ENCODE measurements at places on chromosomes 3 and 15.

DNA sequence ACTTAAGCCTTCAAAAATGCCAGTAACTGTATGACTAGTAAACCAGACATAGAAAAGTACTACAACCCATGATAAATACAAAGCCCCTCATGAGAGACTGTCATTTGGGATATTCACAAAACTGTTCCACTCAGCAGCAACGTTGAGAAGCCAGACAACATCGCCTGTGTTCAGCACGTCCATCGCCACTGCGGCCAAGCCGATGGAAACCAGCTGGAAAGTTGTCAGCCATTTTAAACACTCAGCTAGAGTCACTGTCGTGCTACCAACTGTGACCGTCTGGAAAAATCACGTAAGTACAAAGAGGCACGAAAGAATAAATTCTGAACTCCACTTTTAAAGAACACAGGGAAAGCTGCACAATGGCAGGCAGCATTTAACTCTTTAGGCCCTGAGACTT is 340.7 kb upstream of the WNT5A start:
- no peak for DNase-seq

- no peak for DNase-seq
Observed at GRCh38 chr15:80703081-80703480, 8.0 kb downstream of the ABHD17C start.

DNA sequence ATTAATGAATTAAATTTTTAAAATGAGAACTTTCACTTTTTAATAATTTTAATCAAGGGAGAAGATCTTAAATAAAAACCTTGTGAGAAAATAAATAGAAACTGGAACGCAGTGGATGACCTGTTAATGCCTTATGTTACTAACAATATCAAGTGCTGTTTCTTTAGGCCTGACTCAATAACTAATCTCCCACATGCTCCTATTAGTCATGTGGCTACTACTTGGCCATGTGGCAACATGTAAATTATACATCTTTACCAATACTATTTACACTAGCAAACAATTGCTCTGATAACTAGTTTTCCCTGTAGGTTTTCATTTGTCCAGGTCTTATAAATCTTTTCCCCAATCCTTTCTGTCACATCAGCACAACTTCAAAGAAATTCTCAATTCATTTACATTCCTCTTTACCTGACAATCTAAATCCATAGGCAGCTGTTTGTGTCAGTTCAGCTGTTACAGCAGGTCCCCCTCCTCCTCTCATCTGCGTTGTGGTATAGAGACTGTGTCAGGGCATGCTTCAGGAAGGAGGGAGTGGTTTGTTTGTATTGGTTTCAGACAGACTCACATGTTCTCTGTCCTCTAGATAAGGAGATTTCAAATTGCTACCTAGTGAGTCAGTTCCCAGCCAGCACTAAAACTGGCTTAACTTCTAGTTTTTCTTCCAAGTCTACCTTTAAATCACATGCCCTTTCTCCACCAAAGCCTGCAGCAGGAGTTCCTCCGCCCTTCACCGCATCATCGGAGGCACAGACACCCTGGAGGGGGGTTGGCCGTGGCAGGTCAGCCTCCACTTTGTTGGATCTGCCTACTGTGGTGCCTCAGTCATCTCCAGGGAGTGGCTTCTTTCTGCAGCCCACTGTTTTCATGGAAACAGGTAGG is 11.3 kb upstream of the C3orf52 start:
- no peak for DNase-seq

DNA sequence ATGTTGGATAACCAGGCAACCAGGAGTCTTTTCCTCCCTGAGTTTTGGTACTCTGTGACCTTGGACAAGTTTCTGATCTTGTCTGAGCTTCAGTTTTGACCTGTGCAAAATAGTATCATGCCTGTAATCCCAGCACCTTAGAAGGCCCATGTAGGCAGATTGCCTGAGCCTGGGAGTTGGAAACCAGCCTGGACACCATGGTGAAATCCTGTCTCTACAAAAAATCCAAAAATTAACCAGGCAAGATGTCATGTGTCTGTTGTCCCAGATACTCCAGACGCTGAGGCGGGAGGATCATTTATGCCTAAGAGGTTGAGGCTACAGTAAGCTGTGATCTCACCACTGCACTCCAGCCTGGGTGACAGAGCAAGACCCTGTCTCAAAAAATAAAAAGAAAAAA is 114.8 kb downstream of the IL12A start:
- no peak for DNase-seq

GRCh38 chr3:98735761-98736269 is 27.3 kb upstream of the ST3GAL6 start:
- no peak for DNase-seq

DNA sequence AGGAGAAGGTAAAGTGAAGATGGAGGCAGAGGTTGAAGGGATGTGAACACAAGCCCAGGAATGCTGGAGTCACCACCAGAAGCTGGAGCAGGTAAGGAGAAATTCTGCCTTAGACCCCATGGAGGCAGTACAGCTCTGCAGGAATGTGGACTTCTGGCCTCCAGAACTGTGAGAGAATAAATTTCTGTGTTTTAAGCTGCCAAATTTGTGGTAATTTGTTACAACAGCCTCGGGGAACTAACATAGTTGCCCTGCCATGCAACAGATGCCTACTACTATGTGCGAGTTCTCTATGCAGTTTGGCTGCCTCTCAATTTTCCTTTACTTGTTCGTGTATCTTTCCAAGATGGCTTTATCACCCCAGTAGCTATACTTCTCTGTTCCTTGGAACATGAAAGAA is 394.1 kb downstream of the TUSC7 start:
- no peak for DNase-seq

GRCh38 chr3:57892423-57892822 is 115.8 kb upstream of the FLNB start:
- no peak for DNase-seq

GRCh38 chr15:96424674-96425073 is 94.2 kb downstream of the NR2F2 start:
- no peak for DNase-seq

DNA sequence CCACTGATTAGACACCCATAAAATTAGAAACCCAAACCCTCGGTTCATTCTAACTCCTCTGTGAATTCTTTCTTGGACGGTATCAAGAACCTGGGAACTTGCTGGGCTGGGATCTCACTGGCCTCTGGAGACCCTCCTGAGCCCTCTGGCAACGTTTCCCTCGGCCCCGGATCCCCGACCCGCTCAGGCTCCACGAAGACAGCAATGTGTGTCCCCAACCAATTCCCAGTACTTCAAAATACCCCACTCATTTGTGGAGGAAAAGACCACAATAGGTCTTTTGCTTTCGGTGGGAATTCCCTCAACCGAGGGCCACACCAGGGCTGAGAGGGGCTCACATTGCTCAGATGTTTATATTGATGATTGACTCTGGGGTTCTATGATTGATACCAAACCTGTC is 117.9 kb upstream of the PRR20G start:
- DNase-seq, result no peak

DNA sequence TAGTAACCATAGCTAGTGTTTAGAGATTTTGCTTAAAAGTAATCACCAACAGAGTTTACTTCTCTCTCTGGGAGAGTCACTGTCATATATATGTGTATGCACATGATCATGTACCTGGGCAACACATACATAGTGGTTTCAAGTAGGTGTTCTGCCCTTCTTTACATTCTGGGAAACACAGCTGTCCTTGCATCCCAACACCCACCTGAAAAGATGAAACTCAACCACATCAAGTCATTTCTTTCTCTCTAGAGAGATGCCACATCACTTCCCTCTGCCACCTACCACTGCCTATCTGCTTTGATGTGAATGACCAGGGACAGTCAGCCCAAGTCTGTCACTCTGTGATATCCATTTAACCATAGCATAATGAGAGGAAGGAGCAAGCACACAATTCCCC is 155.8 kb upstream of the GADL1 start:
- DNase-seq, result no peak

- DNase-seq, result no peak
Observed at GRCh38 chr15:43361313-43361903, 9.4 kb downstream of the ZSCAN29 start.

DNA sequence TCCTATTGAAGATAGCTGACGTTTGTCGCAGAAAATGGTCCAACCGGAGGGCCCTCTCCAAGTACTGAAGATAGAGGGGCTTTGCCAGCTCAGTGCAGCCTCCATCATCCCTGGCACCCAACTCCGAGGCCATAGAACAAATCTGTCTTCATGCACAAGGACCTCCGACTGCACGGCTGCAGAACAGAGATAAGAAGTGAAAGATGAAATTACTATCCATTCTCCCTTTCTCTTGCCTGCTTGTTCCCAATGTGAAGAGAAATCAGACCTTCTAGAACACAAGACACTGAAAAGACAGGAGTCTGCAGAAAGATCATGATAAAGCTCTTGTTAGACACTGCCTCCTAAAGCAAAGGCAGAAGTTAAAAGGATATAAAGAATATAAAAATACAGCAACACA is 19.9 kb downstream of the INO80 start:
- no peak for DNase-seq

DNA sequence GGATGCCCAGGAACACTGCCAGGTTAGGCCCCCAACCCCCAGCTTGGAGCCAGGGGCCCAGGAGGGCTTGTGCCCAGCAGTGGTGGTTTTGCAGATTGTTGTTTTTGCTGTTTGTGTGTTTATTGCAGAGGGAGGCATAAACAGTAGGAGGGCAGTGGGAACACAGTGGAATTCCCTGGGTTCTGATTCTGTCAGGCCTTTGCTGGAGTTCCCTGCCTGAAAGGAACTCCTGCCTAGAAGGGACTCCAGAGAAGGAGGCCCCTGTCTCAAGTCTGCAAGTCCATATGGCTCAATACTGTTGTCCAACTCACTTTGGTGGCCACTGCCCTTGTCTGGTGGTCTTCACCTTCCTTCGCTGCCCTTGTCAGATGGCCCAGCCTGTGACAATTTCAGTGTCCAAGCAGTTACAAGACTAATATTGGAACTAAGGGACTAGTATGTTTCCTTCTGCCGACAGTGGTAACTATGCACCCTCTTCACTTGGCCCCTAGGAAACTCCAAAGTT is 47.4 kb upstream of the RAB6B start:
- DNase-seq, result no peak

DNA sequence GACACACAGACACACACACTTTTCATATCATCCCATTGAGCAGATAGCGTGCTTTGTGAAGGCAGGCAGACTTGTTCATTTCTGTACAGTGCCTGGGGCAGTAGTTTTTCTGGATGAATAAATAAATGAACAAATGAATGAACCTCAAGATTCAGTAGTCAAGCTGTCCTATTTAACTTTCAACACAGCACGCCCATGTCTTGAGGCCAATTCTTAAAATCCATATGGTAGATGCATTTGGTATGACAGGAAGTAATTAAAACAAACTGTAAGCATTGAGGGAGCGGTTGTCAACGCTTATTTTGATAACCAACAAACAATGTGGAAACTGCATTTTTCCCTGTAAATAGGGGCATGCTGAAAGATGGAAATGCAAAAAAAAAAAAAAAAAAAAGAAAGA is 80.0 kb upstream of the BNC1 start:
- DNase-seq, result no peak

DNA sequence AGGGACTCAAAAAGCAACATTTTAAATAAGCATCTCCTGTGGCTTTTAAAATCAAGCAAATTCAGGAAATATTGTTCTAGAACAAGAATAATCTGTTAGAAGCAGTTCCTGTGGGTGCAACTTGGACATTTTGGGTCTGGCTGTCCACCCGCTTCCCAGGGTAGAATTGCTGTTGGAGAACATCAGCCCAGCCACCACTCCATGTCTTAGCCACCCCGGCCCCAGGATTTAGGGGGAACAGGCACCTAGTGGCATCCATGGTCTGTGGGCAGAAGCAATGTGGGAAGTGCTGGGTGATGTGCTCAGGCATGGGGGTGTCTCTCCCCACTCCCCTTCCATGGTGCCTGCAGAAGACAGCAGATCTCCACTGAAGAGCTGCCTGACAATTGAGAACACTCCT is 162.6 kb downstream of the KLF13 start:
- DNase-seq, result no peak

DNA sequence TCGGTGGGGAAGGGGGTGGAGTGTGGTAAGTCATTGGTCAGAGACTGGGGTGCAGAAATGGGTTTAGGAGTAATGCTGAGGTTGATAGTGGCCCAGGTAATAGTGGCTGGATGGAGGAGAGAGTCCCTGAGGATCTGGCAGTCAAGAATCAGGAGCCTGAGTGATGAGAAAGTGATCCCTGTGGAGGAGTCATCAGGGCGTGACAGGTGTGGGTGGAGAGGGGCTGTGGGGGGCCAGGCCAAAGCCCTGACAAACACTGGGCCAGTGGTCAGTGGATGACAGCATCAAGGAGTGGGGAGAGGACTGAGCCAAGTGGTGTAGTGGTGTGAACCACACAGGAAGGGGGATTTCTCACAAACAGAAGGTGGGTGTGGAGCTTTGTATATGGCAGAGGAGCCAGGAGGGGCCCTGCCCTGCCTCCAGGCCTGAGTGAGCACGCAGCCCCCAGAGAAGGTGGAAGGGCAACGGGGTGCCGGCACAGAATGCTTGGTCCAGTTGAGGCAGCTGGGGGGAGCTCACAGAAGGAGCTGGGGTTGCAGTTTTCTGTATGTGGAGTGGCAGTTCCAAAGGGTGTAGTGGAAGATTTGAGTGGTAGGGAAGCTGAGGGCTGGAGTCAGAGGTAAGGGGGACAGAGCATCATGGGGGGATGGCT is 77.1 kb downstream of the SPSB4 start:
- no peak for DNase-seq

DNA sequence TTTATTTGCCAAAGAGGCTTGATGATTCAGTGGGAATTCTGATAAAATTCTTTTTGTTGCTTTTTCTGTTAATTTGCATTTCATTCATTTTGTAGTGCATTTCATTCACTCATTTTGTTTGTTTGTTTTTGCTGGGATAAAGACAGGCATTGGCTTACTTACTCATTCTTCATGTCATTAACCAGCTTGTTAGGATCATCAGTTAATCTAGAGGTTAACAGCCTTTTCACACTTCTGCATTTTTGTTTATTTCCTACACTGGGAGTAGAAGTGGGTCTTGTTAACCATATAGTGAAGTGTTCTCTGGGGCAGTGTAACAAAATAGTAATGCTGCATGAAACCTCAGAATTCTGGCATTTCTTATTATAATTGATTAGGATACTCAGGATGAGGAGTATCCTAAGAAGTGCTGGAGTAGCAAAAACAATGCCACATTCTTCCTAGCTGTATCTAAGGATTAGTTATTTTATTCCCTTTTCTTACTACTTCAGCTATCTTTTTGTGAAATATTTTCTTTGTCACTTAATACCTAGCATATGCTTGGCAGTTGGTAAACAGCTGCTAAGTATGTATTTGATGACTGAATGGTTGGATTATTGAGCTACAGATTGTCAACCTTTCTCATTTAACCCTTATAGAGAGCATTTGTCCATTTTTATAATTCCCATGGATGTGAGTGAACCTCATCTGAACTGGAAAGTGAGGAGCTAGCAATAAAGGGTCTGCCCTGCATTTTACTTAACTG is 135.7 kb upstream of the LRRFIP2 start:
- no peak for DNase-seq

GRCh38 chr3:53616321-53616720 is 121.9 kb downstream of the CACNA1D start:
- DNase-seq, result no peak

DNA sequence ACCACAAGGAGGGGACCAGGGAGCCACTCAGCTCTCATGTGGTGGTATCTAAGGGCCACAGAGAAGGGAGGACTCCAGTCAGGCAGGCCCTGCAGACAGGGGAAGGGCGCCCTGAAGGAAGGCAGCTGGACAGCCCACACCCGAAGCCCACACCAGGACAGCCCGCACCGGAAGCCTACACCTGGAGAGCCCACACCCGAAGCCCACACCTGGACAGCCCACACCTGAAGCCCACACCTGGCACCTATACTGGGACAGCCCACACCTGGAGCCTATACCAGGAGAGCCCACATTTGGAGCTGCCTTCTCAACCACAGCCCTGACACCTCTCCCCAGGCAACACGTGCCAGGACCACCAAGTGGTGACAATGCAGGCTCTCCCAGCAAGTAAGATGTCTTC is 11.7 kb downstream of the TPRA1 start:
- no peak for DNase-seq
